ENCODE measurements at places on chromosomes 3 and 15. TPM values are rescaled to one million over a fixed set of nuclear protein-coding genes. Genes with fewer than 3 reads are reported as not detected.

MAP6D1 gene
- total RNA-seq: 0.65 TPM

DLL4 gene
- 3.7 TPM for total RNA-seq

EXD1 gene
- total RNA-seq: not detected

DNA sequence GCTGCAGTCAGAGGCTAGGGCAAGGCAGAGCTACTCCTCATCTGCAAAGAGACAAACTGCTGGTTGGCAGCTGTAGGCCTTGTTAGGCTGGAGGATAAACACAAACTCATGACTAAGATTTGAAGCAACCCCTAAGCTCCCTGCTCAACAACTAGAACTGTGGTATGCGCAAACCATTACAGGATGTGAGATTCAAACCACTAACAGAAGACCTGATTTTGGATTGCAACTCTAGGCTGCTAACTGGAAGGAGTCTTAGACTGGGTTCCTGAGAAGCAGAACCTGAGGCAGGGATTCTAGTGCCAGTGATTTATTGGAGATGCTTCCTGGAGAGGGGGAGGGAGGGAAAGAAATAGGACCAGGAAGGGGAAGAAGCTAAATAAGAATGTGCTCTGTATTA, 22.5 kb downstream of the CCR4 start:
- DNase-seq: no peak

DNA sequence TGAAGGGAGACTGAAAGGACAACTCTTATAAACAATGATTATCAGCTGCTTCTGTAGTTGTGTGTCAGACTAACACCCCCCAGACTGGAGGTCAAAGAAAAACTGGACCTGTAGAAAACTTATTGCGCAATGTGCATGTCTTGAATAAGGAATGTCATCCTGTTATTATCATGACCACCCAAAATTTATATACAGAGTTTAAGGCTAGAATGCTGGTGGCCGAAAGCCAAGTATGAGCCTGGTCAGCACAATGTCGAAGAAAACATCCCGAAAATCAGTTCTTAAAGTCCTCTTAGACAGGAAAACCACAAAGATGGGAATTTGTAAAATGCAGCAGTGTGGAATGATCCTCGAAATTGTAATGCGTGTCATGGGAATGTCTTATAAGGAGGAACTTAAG, 29.3 kb downstream of the RFTN1 start:
- no peak for DNase-seq

DNA sequence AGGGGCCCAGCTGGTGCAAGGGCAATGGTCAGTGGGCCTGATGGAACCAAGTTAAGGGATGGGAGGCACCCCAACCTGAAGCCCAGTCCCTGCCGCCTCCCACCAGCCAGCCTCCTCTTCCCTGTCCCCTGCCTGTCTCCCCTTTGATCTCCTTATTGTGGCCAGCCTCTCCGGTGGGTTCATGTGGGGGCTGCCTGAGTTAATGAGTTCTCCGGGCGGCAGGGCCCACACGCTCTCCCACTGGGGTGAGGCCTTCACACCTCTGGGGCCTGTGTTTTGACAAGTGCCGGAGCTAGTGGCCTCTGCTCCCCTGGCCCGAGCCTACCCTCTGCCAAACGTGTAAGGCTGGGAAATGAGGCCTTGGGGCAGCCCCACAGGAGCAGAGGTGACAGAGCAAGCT, 7.2 kb upstream of the MESP1 start:
- no peak for DNase-seq

GRCh38 chr15:61315471-61315870, 86.4 kb upstream of the RORA start:
- DNase-seq: no peak

- DNase-seq: no peak
Observed at GRCh38 chr3:143367171-143367570, 247.6 kb downstream of the CHST2 start.

DNA sequence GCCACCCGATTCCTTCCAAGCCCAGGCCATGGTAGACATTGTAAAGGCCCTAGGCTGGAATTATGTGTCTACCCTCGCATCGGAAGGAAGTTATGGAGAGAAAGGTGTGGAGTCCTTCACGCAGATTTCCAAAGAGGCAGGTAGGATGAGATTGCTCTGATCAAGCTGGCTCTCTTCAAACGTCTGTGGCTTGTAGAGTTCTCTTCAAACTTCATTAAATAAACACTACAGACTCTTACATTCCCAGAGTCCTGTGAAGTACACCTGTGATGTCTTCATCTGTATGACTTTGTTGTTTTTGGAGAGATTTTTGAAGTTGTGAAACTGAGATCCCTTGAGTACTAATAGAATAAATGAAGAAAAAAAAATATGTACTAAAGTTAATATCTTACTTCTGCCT, 285.6 kb downstream of the GRM7 start:
- no peak for DNase-seq
